Stimulated activated CD8-positive, alpha-beta memory T cell treated with anti-CD3 and anti-CD28 coated beads, Interleukin-7, amount 100 ng/mL, for 1 hour (primary cell): ENCODE measurements at places on chromosomes 4 and X.

DNA sequence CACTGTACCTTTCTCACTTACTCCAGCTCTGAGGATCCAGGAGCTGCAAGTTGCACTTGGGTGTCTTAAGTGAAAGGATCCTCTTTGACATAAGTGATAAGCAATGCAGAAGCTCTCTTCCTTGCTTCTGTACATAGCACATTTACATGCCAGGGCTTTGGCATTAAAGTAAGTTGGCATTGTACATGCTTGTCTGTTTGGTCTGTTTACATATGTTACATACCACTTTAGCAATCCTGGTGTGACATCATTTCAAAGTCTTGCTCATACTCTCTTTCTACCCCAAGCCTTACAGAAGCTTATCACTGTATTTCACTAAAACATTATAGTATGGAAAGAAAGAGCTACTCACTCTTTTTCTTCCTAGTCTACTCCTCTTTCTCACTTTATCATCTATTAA is 2548.3 kb downstream of the ARAP2 start:
- no peak for DNase-seq

GRCh38 chr4:104677116-104677515 is 182.4 kb upstream of the CXXC4 start:
- DNase-seq, result no peak

DNA sequence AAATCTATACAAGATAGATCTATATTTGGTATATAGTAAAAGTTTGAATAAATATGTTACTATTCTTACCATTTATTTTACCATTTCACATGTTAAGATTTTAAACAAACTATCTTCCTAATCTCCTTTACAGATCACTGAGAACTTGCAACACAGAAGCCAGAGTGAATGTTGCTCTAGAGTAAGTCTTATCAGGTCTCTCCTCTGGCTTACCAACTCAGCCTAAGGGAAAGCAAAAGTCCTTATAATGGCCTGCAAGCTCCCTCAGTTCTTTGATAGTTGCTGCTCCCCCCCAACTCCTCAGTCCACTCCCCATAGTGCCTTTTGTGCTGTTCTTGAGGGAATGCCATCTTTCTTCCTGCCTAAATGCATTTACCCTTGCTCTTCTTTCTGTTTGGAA is 25.7 kb upstream of the SLC7A11 start:
- DNase-seq, result no peak

DNA sequence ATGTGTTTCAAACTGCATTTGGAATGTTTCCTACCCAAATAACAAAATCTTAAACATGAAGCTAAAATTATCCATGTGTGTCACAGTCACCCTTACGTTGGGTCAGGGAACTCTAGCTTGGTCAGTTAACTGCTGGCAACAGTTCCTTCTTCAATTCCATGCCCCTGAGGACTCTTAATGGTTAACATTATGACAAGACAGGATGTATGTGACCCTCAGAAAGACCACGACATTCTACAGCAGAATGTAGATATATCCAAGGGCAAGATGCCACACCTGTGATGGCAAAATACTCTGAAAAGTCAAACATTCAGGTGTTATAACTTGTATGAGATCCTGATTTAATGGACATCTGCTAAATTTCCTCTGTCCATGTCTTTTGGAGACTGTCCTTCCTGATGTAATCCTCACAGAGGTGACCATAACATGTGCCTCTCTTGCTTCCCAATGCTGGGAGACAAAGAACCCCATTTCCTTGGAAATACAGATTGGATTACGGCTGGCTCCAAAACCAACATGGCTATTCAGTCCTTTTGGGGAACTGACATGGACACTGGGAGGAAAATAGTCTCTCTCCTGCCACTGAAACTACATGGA is 39.1 kb downstream of the YTHDC1 start:
- DNase-seq, result no peak

GRCh38 chr4:71944956-71945355 is 86.8 kb upstream of the NPFFR2 start:
- DNase-seq, result no peak

DNA sequence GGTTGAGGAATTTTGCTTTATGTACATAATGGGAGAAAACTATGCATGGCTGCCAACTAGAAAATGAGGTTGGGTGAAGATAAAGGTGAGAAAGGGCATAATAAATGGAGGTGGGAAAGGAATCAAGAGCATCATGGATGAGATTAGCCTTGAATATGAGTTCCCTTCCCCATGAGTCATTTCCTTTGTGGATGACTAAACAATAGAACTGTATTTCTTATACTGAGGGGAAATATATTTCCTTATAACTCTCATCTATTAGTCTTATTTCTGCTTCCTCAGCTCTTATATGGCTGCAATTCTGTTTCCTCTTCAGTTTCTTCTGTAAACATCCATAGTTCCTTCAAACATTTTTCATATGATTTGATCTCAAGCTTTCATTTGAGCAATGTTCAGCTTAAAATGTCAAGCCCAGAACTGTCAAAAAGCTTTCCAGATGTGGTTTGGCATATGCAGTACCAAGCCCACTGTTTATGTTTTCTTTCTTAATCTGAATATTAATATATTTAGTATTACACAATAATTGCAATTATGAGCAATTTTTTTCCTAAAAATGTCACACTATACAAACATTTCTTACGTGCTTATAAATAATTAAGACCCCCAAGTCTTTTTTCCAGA is 100.7 kb upstream of the GRPR start:
- no peak for DNase-seq

DNA sequence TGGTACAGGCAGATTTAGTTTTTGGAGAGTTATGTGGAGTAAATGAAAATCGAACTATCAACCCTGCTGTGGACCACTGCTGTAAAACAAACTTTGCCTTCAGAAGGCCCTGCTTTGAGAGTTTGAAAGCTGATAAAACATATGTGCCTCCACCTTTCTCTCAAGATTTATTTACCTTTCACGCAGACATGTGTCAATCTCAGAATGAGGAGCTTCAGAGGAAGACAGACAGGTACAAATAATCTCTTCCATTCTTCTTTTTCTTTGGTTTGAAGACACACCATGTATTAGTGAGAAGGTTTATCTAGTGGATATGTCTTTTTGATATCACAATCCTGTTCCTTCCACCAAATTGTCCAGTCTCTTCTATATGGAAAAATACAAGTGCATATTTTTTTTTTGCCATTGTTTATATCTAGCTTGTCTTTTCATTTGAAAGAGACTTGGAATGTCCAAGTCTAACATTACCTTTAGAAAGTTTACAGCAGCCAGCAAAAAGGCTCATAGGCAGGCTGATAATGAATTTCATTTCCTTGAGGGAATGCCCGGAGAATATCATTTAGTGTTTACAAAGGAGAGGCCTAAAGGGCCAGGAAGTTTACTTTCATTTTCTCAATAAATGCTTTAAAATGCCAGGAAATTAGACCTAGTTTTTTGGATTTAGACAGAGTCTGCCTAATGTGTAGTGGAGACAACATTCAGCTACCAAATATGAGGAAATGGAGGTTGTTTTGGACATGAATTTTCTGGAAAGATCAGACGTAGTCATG is 18.6 kb downstream of the AFM start:
- no peak for DNase-seq

DNA sequence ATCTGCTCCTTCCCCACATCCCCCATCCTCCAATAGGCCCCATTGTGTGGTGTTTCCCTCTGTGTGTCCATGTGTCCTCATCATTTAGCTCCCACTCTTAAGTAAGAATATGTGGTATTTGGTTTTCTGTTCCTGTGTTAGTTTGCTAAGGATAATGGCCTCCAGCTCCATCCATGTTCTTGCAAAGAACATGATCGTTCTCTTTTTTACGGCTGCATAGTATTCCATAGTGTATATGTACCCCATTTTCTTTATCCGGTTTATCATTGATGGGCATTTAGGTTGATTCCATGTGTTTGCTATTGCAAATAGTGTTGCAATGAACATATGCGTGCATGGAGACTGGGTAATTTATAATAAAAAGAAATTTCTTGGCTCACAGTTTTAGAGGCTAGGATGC is 31.5 kb downstream of the GRK4 start:
- no peak for DNase-seq

DNA sequence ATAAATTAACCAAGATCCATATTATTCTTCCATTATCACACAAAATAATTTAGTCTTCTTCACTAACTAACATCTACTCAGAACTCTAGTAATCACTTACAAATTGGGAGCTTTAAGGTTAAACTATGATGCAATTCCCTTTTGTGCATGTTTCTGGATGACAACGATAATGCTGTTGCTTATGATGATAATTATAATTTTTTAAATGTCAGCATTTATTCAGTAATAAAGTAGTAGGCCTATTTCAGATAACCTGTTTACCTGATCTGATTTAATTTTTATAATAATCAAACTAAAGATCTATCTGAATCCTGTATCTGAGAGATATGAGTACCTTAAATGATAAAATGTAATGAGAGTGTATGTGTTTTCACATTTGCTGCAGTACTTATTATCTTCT is 507.8 kb upstream of the GRID2 start:
- no peak for DNase-seq

DNA sequence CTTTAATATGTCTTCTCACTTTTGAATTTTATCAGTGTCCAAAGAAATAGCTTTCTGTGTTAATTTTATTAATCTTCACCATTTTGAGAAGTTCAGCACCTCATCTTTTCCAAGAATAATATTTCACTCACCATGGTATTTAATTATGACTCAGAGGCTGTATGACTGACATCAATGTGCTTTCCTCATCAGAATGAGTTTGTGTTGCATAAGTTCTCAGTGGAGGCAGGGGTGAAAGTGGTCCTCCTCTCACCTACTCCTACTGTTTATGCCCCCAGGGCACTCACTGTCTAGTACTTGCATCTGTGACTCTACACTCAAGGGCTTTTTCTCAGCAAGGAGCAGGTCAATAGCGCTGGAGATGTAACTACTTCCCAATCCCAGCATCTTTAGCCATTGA is 905.3 kb upstream of the INTU start:
- DNase-seq, result no peak
